ENCODE measurements at places on chromosomes 5 and 9.

DNA sequence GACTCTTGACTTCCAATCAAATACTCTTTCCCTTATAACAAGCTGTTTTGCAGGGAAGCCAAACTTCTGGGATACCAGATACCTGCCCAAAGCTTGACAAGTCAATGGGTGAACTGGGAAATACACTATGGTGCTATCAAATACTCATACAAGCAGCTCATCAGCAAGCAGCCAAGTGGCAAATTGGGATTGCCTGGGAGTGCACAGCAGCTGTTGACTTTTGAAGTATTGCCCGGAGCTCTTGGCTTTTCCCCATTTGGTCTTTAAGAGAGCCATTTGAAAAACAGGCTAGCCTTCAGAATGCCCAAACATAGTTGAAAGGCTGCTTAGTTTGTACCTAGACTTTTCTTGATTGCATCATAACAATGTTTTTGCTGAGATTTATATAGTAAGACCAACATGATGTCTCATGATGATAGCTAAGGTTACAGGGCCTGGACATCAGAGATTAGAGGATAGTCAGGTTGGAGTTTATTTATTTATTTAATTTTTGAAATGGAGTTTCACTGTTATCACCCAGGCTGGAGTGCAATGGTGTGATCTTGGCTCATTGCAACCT lies 210.1 kb upstream of the ZNF608 start:
- DNase-seq = no peak

DNA sequence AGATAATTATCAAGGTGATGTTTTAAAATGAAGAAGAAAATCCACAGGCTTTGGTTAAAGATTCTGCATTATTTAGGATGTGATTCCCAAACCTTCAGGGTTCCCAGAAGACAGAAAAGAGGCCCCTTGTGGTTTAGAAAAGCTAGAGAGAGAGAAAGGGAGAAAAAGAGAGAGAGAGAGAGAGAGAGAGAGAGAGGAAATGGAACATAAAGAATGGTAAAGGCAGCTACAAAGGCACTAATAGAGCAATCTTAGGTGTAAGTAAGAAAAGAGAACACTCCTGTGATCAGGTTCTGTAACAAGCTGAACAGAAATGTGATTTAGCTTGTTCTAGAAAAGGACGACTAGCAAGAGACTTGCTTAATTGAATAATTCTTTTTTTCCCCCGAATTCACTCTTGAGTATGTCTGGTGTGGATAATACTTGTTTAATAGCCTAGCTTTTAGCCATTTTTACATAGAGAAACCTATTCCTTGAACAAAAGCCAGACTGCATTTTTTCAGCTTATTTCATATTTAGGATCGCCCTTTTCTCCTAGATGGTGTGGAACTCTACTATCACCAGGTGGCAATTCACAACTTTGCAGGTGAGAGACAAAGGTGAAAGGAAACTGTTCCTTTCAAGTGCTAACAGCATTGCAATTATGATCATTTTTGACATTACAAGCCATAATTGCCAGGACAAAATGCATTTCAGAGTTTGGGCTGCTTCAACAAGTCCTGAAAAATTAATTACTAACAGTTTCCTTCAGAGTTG lies 57.6 kb upstream of the SH3GL2 start:
- DNase-seq = peak; percentile 83

- peak; percentile 17 for DNase-seq
Measured at GRCh38 chr5:147310059-147310704, 75.4 kb downstream of the STK32A start.

- no peak for DNase-seq
Measured at GRCh38 chr9:73824671-73825070, 672.5 kb upstream of the RORB start.

- DNase-seq = no peak
Measured at GRCh38 chr5:116939641-116940040, 365.0 kb upstream of the SEMA6A start.

GRCh38 chr9:132366481-132366880 lies 11.7 kb upstream of the SETX start:
- no peak for DNase-seq

DNA sequence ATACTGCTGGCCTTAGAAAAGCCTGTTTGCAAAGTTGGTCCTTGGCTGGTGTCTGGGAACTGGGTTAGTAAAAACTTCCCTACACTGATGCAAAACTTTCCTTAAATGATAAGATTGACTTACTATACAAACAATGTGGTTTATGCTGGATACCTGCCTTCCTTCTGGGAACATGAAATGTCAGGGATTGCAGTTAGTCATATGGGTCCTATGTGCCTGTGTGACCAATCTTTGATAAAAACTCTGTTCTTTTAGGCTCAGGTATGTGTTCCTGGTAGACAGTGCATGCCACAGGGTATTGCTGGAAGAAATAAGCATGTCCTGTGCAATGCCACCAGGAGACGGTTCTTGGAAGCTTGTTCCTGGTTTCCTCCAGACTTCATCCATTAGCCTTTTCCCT lies 173.3 kb downstream of the RMI1 start:
- no peak for DNase-seq

DNA sequence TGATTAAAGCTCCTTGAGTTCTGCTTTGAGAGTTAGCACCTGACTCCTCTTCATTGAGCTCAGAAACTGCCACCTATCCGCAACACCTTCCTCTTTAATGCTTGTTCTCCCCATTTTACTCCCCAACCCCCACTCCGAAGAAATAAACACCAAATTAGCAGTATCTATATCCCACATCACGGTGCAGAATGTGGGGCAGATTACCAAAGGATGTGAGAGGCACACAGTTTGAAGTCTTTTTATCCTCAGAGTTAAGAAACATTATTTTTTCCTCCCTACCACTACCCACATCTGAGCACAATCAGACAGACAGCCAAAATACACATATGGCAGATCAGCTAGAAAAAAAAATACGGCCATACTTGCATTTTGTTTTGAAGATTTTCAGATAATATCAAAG lies 26.1 kb upstream of the IL7R start:
- no peak for DNase-seq

DNA sequence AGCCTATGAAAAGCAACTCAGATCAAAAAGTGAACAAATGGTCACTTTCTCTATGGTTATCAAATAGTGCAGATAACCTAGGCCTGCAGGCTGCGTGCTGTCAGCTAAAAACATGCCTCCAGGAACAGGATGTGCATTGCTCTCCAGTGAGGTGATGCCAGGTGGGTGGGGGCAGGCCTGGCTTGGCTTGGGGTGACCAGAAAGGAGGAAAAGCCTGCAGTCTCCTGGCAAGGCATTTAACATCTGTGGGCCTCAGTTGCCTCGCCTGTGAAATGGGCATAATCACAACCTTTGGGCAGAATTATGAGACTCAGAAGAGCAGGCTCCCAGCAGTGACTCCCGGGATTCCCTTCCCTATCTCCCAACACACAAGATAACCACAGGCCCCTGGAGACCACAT lies 135.9 kb downstream of the COL23A1 start:
- no peak for DNase-seq

GRCh38 chr5:168529374-168530234 lies 499 bp downstream of the FBLL1 start:
- DNase-seq = peak; percentile 35
